AG09309 (cell line): ENCODE measurements at places on chromosomes 1 and 21.

DNA sequence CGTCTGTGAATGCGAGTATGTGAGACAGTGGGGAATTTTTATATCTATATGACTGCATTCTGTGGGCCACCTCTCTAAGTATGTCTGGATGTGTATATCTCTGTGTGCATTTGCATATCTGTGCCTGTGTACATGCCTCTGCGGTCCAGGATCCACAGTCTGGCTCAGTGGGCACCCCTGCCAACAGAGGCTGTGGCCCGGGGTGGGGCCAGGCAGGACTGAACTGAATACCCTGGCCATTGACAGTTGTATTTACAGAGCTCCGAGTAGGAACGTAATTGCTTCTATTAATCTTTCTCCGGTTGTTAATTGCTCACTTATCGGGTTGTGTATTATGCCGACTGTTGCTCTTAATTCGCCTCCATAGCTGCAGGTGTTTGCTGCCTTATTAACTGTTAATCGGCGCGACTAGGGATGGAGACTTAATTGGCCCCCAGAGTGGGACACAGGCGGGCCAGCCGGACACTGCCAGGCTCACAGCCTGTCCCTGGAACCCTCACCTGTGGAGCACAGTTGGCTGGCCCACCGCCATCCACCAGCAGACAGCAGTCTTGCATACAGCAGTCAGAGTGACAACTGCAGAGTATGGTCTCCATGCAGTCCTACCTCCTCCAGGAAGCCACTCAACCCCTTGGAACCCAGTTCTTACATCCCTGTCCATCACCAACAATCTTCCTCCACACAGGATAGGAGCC, 22.4 kb upstream of the ADGRB2 start:
- no peak for DNase-seq

DNA sequence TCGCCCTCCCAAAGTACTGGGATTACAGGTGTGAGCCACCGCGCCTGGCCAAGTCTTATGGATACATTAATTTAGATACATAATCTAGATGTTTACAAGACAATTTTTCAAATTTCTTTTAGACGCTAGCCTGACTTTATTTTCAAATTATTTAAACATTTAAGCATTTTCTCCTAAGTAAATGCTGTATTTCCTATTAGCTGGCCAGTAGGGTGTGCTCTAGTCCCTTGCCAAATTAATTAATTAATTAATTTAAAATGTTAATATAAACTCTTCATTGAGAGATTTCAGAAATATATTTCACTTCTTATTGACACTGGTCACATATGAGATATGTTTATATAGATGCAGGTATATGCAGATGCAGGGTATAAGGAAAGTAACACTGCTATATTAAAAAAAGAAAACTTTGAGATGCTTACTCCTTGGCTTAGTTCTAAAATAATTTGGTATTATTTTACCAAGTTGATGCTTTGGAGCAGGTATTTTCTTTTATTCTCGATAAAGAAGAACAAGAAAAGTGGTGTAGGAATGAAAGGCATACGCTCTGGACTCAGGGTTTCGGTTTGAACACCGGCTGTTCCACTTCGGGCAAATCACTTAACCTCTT, 5.2 kb upstream of the ERRFI1 start:
- DNase-seq, result no peak

GRCh38 chr1:243672539-243673074, 177.4 kb downstream of the AKT3 start:
- no peak for DNase-seq

DNA sequence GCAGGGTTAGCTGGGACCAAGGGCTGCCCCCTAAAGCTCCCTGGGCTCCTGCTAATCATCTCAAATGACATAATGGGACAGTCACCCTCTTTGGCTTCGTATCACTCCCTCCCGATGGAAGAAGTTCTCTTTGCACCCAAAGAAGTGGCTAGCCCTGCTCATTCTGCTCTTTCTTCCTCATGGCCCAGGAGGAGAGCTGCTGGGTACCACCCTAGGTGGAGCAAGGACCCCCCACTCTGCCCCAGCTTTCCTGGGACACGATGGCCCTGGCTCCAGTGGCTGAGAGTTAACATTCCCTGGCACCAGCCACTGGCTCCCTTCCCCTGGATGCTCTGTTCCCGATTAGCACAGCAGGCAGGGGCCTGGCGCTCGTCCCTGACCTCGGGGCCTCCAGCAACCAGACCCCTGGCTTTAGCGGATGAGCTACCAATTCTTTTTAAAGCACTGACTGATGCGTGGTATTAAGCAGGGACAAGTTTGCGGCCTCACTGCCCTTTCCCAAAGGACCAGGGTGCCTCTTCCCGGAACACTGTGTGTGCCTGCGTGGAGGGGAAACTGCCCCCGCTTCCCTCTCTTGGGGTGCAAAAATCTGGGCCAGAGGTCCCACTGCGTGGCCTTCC, 1.2 kb downstream of the MYOM3 start:
- DNase-seq, result no peak

DNA sequence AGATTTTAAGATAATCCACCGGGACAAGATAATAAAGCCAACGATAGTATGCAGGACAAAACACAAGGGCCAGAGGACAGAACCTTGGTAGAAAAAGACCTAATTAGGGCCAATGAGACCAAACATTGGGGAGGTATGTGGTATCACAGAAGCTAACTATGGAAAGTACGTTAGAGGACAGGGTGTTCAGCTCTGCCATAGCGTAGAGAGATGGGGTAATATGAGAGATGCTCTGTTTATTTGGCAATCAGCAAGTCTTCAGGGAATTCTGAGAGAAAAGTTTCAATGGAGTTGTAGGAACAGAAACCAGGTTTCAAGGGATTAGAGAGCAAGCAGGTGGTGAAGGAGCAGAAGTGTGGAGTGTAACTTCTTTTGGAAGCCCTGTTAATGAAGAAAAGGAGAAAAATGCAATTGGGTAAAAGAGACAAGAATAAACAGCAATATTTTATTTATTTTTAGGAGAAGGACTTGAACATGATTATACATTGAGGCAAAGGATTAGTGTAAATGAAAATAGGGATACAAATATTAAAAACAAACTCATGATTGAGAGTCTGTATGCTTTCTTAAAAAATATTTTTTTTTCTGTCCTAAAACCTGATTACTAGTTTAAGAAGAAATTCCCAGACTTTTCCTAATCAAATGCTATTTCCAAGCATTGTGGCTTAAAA, 24.0 kb downstream of the EEIG2 start:
- DNase-seq, result no peak

GRCh38 chr1:64744492-64745180, at the start of gene RAVER2:
Gene RAVER2, plus strand, starts transcription at chr1:64745075. Its CDS starts 98 bp downstream, at chr1:64745173.
- no peak for DNase-seq

DNA sequence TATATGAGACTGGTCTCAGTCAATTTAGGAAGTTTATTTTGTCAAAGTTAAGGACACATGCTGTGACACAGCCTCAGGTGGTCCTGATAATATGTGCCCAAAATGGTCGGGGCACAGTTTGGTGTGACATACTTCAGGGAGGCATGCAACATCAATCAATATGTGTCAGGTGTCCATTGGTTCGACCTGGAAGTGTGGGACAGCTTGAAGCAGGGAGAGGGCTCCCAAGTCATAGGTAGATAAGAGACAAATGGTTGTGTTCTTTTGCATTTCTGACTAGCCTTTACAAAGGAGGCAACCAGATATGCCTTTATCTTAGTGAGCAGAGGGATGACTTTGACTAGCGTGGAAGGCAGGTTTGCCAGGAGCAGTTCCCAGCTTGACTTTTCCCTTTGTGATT, 4.5 kb upstream of the ERVH48-1 start:
- no peak for DNase-seq

GRCh38 chr21:15022608-15023261, 42.1 kb downstream of the NRIP1 start:
- no peak for DNase-seq

DNA sequence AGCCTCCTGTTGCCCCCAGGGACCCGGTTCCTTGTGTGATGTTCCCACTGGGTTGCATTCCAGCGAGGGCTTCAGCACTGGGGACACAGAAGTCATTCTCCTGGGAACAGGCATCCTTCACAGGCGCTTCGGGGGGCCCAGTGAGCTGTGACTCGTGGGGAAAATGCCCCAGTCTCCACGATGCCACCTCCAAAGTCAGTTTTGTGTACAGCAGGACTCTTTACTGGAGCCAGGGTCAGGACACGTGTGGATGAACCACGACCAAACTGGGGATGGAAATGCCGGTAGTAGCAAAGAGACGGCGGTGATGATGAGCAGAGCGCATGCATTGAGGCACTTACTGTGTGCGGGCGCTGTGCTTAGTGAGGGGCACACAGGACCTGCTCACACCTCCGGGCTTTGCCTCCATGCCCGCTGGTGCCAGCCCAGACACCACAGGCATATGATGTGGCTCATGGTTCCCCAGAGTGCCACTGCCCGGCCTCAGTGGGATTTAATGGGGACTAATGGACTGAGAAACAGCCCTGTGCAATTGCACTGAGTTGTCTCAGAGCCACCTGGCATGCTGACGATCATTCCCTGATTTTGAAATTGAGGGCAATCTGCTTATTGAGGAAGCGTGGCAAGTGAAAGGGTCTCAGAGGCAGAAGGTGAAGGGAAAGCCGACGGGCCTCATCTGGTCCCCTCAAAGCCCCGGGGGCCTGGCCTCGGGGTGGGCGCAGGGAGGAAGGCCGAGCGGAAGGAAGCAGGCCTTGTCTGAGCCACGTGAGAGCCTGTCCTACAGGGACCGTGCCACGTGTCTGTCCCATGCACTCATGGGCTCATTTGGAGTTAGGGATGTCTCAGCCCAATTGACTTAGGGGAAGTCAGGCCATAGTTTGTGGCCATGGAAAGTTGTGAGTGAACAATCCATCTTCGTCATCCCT, 91.4 kb downstream of the PDE9A start:
- no peak for DNase-seq

- no peak for DNase-seq
Measured at GRCh38 chr1:172537827-172538391, 5.0 kb downstream of the SUCO start.

DNA sequence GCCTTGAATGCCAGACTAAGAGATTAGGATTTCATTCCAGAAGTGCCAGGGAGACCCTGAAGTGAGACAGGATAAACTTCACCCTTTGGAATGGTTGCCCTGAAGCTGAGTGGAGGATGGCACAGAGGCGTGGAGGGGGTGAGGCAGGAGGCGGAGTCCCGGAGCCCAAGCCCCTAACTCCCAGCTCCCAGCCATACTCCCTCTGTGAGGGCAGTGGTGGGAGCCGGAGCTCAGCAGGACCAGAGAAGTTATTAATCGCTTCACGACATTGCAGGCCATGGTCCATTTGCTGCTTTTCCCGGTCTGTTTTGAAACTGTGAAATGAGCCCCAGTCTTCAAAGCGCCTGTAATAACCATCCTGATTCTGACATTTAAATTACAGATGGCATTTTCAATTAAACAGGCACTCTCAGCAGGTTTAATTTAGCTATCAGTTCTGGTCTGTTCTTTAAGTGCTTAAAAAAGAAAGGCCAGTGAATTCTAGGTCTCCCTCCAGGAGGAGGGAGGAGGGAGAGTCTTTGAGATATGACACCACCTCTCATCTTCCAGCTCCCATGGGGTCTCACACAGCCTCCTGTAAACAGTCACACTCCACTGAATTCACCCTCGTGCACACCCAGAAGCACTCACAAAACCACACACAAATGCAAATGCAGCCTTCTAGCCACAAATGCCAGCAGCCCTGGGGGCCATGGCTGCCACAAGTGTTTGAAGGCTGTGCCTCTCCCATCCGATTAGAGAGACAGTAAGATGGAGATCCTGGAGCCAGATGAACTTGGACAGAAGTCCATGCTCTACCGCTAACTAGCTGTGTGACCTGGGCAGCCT, 19.6 kb downstream of the FBXO2 start:
- DNase-seq, result no peak

DNA sequence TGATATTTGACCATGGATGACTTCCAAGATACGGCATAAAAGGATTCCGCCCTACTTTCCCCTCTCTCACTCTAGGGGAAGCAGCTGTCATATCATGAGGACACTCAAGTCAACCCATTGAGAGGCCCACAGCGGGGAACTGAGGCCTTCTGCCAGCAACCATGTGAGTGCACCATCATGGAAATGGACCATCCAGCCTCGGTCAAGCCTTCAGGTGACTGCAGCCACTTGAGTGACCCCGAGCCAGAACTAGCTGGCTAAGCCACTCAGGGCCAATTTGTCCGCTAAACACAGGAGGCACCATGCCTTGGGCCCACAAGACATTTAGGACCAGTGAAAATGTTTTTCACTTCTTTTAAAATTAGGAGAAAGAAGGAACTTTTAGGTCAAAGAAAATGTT, 11.1 kb upstream of the GJB5 start:
- DNase-seq, result no peak

DNA sequence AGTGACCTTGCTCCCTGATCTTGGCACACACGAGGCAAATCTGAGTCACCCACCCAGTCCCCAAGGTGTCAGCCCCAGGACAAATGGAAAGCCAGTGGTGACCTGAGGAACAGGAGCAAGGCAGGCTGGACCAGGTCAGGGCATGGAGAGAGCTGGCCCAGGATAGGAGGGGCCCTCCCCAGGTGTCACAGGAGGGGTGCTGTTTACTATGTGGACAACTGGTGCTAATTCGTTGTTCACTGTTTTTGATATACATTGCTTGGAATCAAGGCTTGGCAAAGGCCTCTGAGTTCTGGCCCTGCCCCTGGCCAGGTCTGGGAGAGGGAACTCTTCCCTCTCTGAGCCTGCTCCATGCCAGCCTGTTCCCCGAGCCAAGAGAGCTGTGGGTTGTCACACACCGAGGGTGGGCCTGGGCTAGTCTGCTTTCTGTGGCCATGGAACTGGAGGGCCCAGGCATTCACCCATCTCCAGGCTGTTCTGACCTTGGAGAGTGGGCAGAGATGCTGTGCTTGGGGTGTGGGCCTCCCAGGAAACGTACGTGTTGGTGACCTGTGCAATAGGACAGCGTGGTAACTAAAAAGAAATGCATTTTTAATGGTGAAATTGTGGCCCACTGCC, 41.8 kb downstream of the CRYAA start:
- no peak for DNase-seq

DNA sequence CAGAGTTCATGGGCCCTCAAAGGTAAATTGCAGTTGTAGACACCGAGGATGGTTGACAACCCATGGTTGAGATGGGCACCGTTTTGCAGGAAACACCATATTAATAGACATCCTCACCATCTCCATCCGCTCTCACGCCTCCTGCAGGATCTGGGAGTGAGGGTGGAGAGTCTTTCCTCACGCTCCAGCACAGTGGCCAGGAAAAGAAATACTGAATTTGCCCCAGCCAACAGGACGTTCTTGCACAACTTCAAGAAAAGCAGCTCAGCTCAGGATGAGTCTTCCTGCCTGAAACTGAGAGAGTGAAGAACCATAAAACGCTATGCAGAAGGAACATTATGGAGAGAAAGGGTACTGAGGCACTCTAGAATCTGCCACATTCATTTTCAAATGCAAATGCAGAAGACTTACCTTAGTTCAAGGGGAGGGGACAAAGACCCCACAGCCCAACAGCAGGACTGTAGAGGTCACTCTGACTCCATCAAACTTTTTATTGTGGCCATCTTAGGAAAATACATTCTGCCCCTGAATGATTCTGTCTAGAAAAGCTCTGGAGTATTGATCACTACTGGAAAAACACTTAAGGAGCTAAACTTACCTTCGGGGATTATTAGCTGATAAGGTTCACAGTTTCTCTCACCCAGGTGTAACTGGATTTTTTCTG, 9.3 kb downstream of the SLAMF8 start:
- no peak for DNase-seq

- DNase-seq, result no peak
Measured at GRCh38 chr1:229158341-229158921, 112.5 kb upstream of the RAB4A start.

- DNase-seq, result no peak
Measured at GRCh38 chr1:206836111-206836510, 29.3 kb upstream of the IL20 start.
